Stimulated activated CD8-positive, alpha-beta memory T cell treated with anti-CD3 and anti-CD28 coated beads, Interleukin-15, amount 100 ng/mL, for 24 hours (primary cell): ENCODE measurements at places on chromosomes 4 and X.

DNA sequence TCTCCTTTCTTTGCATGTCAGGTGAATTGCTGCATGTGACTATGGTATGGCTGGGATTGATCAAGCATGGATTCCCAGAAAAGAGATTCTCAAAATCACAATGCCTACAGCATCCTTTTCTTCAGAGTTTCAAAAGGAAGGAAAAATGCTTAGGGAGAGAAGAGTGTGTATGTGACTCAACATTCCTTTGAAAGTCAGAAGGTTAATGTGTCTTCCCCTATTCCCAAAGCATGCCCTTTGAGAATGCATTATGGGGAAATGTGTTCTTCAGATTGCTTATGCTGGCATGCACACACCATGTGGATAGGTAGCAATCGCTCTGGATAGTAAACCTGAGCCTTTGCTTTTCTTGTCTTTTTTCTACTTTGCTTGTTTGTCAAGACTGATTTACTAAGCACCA is 78.5 kb downstream of the ELOVL6 start:
- DNase-seq, result no peak

GRCh38 chrX:74453178-74453577 is 31.9 kb downstream of the SLC16A2 start:
- DNase-seq, result no peak

- DNase-seq, result no peak
These were observed 20.4 kb downstream of the APOOL start for GRCh38 chrX:85024044-85024443.

DNA sequence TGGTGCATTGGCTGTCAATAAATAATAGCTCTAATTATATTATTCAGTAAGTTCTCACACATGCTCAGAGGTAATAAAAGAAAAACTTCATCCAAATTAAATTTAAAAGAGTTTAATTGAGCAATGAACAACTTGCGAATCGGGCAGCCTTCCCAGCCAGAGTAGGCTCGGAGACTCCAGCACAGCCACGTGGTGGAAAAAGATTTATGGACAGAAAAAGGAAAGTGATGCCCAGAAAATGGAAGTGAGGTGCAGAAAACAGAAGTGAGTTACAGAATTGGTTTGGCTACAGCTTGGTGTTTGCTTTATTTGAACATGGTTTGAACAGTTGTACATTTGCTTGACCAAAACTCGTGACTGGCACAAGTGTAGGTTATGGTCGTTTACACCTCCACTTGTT is 13.6 kb upstream of the BOD1L1 start:
- no peak for DNase-seq

GRCh38 chr4:7694324-7694723 is 245.3 kb downstream of the AFAP1 start:
- no peak for DNase-seq

DNA sequence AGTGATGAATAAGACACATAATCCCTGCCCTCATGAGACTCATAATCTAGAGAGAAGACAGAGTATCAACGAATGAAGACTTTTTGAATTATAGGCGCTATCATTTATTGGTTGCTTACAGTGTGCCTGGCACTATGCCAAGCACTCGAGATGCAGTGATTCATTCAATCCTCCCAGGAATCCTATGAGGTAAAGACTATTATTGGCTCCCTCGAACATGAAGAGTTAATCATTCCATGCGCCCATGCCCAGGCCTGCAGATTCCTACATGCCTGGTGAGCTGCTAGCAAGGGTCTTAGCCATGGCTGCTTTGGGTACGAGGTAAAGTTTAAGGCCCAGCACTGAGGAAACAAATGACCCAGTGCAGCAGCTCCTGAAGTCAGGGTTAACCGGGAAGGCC is 47.0 kb downstream of the TEX13B start:
- no peak for DNase-seq

DNA sequence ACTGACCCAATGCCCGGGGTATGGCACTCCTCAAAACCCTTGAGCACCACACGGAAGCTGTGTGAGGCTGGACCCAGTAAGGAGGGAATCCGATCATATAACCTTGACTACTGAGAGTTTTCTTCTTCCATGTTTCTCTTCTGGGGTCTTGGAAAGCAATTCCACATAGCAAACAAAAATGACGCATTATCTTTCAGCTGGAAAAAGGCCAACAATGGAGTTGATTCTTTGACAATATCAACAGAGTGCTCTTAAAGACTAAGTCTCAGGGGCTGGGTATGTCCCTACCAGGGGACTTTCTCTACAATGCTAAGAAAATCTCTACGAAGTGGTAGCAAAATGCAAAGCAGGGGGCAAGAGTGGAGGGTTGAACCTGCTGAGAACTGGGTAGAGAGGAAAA is 188.6 kb downstream of the NSUN7 start:
- DNase-seq, result no peak

GRCh38 chr4:38612646-38613414 is 51.2 kb upstream of the KLF3 start:
- no peak for DNase-seq

DNA sequence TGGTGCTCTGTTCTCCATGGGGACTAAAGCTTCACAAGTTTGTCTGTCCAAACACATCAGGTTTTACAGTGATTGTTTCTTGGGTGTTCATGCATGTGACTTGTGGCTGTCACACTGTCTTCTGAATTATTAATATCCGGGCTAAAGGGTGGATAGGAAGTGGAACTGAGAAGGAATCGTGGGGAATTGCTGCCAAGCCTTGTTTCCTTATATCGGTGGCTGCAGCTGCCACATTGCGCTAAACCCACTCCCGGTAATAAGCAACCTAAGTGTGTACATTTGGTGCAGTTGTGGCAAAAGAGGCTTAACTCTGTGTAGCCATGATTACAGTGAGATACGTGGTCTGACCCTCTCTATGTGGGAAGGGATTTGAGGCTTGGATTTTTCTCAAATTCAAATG is 30.7 kb downstream of the SEPTIN11 start:
- no peak for DNase-seq

DNA sequence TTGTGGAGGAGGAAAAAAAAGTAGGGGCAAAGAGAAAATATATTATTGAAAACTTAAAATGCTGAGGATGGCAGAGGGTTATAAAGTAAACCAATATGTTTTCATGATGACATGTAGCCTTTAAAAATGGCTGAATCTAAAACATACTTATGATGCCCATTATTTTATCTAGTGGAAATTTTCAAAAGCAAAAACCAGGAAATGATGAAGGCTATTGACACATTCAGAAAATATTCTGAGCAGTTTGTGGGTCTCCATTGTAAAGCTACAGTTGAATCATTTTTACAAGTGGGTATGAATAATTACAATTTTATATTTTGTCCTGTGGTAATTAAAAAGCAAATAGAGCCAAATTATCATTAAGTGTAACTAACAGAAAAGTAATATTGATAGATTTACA is 10.7 kb downstream of the PLS3 start:
- no peak for DNase-seq

DNA sequence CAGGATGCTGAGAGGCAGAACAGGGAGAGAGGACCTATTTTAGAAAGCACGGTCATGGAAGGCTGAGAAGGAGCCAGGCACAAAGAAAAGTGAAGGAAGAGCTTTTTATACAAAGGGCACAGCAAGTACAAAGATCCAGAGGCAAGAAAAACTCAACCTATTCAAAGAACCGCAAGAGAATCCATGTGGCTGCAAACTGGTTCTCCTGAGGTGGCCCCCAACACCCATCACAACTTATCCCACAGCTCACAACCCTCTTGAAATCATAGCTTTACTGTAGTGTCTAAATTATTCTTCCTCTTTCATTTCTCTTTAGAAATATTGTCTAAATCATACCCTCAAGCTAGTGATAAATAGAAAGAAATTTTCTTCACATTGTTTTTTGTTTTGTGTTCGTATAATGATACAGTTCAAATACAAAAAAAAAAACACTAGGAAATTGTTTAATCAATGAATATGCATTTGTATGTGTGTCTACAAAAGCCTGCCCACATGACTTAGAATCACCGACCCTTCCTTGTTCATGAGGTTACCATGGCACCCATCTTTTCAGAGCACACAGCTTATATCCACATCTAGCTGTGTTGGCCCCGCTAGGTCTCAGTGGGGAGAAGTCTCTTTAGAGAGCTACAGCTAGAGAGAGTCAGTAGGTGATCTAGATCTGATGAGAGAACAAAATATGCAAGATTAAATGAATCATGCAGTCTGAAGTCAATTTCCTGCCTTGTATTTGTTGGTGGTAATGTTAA is 126.9 kb upstream of the DCLK2 start:
- no peak for DNase-seq

DNA sequence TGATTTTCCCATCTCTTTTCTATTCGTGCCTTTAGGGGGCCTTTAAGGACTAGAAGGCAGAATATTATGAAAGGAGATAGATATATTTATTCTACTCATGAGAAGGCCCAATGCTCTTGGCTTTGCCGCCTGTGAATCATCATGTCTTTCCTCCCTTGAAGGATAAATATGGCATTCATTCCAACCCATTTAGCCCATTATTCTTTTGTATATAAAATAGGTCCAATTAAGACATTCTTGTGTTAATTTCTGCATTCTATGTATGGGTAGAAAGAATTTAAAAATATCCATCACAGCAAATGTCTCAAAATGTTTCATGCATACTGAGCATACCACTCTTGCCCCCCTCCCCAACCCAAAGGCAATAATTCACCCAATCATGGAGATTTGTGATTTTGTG is 115.1 kb downstream of the AFF2 start:
- DNase-seq, result no peak

- DNase-seq, result no peak
These were observed 52.4 kb downstream of the AFF2 start for GRCh38 chrX:148552775-148553174.

- no peak for DNase-seq
These were observed 353.2 kb upstream of the MAGEB2 start for GRCh38 chrX:29862126-29862677.

DNA sequence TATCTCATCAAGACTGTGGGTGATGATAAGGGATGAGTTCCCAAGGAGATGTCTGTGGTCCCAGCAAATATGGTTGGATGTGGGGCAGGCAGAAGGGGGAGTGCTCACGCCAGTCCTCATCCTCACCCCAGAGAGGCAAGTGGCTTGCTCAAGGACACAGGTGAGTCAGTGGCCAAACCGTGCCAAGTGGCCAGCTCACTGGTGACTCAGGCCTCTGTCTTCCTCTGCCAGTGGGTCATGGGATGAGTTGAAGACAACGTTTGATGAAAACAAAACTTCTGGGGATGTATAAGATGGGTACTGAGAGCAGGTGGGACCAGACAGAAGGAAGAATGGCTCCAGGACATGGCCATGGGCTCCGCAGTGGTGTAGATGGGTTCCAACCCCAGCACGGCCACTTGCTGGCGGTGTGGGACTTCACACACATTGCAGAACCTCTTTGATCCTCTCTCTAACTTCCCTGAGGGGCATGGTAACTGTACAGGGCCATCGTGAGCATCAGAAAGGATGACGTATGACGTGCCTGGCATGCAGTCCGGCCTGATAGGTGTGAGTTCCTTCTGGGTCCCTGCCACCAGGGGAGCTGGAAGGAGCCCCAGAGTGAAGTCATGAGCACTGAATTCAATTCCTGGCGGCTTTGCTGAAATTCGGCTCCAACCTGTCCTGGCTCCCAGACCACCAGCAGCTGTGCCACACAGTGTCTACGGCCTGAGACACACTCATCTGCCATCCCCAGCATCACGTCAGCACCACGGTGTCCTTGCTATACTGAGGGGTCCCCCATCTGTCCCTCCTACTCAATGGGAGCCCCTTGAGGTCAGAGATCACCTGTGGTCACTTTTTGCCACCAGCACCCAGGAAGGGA is 41.3 kb upstream of the GPR78 start:
- no peak for DNase-seq

GRCh38 chr4:113446019-113446418 is 315.5 kb downstream of the CAMK2D start:
- DNase-seq, result no peak

GRCh38 chrX:48703642-48704481 is 7.3 kb downstream of the SUV39H1 start:
- DNase-seq, result no peak

- DNase-seq, result no peak
These were observed 443.7 kb downstream of the CENPC start for GRCh38 chr4:67101612-67102011.

GRCh38 chr4:148618856-148619255 is 176.6 kb upstream of the NR3C2 start:
- DNase-seq, result no peak

- no peak for DNase-seq
These were observed 25.9 kb downstream of the STPG2 start for GRCh38 chr4:98117363-98117762.

- DNase-seq, result no peak
These were observed 41.5 kb upstream of the FHDC1 start for GRCh38 chr4:152894673-152895072.

DNA sequence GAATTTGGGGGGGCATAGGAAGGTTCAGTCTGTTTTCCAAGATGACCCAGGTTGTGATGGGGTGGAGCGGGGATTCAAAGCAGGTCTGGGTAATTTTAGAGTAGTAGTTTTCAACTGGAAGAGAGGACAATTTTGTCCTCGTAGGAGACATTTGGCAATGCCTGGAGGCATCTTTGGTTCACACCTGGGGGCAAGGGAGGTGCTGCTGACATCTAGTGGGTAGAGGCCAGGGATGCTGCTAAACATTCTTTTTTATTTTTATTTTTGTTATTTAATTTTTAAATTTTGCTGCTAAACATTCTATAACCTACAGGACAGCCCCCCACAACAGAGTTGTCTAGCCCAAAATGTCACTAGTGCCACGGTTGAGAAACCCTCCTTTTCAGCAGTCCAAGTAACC is 1.9 kb downstream of the RAB9A start:
- no peak for DNase-seq
